NCI-H774 (cell line): ENCODE measurements at places on chromosomes 13 and 19.

- no peak for DNase-seq
Measured at GRCh38 chr13:45092663-45093062, 27.6 kb upstream of the GTF2F2 start.

GRCh38 chr13:51518827-51519226 lies 65.4 kb upstream of the WDFY2 start:
- no peak for DNase-seq

GRCh38 chr19:13938301-13939064 lies at the start of gene PODNL1:
TSS of gene PODNL1 (minus strand) at chr19:13938417. CDS start at chr19:13938181, 236 bp downstream.
- DNase-seq, result no peak

DNA sequence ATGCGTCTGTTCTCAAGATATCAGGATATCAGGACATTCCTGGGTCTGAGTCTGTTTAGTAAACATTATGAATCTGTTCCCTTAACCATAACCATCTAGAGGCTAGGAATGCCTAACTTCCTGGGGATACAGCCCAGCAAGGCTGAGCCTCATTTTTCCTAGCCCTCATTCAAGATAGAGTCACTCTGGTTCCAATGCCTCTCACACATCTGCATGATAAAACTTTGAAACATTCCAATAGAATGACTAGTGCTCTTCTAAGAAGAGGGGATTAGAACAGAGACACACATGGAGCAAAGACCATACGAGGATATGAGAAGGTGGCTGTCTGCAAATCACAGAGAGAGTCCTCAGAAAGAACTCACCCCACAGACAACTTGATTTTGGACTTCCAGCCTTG lies 20.6 kb upstream of the CABP5 start:
- DNase-seq, result no peak

- no peak for DNase-seq
Measured at GRCh38 chr13:39587939-39588338, 15.1 kb downstream of the LHFPL6 start.

- no peak for DNase-seq
Measured at GRCh38 chr19:772730-773436, 22.0 kb downstream of the MISP start.

GRCh38 chr19:46107371-46107770 lies 17.1 kb downstream of the IGFL3 start:
- DNase-seq, result no peak

DNA sequence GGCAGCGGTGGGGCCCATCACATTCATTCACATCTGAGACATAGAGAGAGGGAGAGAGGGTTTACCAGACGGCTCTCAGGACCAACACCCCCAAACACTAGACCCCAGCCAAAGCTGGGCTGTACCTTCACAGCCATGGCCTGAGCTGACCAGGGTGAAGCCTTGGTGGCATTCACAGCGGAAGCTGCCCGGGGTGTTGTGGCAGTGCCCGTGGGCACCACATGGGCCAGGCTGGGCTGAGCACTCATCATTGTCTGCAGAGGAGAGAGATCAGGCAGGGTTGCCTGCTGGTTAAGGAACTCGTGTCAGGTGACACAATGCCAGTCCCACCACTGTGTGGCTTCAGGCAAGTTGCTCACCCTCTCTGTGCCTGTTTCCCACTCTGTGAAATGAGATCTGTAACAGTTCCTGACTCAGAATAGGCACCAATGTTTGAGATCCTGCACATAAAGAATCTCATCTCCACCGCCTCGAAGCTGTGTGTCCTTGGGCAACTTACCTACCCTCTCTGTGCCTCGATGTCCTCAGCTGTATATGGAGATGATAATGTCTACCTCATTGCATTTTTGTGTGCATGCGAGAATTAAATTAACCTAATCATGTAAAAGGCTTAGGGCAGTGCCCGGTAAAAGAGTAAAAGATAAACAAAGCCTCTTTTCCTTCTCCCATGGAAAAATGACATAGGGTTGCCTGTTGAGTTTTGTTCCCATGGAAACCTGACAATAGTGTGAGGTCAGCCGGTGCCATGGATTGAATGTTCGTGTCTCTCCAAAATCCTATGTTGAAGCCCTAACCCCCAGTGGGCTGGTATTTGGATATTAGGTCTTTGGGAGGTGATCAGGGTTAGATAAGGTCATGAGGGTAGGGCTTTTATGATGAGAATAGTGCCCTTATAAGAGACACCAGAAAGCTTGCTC lies 22.9 kb downstream of the CCL25 start:
- DNase-seq, result peak; percentile 41

DNA sequence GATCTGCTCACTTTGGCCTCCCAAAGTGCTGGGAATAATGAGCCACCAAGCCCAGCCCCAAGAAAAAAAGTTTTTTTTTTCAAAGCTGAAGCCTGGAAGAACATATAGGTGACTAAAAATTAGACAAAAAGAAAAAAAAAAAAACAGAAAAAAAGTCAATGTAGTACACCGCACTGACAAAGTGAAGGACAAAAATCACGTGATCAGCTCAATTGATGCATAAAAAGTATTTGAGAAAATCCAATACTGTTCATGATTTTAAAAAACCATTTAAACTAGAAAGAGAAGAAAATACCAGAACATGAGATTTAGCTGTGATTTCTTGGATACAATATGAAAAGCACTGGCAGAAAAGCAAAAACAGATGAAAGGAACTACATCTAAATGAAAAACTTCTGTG lies 10.5 kb upstream of the ERVV-2 start:
- DNase-seq, result no peak
